ENCODE measurements at places on chromosomes 3 and 15.

DNA sequence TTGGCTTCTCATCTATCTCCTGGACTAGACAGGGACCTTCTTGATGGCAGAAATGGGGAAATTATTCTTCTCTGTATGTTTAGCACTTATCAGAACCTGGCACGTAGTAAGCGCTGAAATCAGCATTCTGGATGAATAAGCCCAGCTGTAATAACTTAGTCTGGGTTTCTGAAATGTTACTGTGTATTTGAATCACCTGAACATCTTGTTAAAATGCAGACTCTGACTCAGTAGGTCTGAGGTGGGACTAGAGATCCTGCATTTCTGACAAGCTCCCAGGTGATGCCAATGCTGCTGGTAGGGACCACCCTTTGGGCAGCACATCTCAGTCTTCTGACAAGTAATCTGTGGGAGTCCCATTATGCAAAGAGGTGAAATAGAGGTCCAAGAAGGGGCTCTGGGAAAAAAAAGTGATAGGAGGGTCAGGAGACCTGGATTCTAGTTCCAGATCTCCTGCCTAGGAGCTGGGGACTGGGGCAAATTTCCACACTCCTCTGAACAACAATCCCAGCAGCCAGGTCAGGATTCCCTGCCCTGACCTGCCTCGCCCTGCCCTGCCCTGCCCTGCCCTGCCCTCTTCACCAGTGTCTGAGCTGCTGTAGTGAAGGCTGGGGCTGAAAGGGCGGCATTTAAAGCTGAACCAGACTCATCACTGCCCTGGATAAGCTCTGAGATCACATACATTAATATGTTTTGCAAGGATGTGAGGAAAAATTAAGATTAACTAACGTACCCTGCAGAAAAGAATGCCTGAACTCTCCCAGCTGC lies 17.2 kb upstream of the SLC6A11 start:
- no peak for DNase-seq

DNA sequence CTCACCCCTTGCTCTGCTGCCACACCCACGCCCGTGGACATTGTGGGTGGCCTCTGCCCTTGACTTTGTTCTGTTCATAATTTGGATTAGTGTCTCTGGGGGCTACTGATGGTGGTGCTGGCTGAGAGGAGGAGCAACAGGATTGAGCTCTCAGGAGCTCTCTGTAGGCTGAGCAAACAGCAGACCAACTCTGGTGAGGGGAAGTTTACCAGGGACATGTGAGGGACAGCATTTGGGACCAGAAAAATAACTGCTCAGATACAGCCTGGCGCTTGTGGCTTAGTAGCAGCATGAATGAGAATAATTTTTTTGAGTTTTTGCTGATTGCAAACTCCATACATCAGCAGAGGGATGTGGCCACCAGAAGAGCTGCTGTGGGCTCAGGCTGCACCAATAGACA lies 14.8 kb downstream of the PPCDC start:
- DNase-seq, result no peak

DNA sequence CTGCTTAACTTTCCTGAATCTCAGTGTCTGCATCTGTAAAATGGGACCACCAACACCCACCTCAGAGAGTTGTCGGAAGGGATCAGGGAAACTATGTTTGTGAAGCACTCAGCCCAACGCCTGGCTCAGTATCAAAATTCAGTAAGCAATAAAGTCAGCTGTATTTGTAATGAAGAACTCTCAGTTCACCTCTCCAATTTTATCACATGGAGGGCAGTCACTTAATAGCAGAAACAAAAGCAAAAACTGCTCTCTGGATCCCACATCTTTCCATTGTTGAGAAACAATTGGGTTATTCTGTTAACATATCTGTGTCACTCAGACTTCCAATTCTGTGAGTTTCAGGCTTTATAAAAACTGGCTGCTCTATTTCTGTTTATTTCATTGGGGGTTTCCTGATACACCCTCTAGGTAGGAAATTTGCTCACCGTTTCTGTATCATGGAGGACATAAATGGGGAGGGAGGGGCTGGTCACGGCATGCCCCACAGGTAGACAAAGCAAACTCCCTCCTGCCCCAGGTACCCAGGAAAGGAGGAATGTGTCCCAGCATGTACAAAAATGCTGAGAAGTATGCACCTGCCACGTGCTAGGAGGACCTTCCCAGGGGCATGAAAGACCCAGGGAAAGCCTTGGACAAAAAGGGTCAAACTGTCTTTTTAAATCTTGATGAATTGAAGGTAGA lies 81.4 kb upstream of the LMOD3 start:
- DNase-seq, result no peak

GRCh38 chr3:29141918-29142275 lies 139.0 kb upstream of the RBMS3 start:
- no peak for DNase-seq

DNA sequence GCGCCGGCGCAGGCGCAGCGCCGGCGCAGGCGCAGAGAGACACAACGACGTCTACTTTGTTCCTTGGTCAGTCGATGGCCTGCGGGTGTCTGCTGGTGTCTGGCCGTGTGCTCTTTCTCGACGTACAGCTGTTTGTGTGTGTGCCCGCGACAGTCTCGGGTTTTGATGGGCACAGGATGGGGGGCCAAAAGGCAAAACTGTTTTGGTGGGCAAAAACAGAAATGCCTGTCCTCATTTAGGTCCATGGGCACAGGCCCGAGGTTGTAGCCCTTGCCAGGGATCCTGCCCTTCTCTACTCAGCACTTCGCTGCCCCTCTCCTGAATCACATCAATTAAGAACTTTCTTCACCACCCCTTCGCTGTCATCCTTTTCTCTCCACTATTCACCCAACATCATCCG lies 184.8 kb upstream of the CHL1 start:
- DNase-seq, result no peak

- DNase-seq, result no peak
Measured at GRCh38 chr3:131397889-131398288, 16.3 kb downstream of the NUDT16 start.

DNA sequence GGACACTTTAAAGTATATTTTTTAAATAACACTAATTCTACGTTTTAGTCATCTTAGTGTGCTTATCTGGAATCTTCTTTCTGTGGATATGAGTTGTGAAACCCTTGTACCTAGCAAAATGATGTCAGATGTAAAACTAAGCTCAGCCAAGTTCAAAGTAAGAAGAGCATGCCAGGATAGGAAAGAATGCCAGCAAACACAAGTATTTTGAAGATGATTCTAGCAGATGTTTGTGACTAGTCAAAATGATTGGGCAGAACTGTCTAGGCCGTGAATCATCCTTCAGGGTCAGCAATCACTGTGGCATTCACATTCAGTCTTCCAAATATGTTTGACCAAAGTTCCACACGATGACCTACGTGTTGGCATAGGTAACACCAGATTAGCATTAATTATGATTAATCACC lies 5.4 kb upstream of the PLOD2 start:
- no peak for DNase-seq

DNA sequence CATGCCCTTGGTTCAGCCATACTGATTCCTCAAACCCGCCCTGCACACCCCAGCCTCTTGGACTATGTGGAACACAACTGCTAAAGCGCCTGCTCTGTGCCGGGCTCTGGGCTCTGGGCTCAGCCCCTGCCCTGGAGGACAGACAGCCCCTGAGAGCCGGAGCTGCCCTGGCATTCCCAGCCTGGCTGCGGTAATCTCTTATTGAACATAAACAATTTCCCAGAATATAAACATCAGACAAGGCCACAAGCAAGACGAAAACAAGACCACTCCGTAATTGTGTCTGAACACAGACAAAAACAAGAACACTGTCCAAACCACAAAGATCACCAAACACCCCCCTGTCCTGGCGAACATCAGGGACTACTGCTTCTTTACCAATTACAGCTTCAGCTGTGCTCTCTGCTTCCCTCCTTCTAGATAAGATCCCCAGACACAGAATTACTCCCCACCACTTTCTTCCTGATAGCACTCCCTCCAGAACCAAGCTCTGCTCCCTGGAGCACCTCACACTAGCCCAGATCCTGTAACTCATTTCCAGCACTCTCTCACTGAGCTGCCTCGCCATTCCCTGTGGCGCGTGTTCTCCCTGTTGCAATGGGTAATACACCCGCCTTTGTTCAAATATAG lies 57.1 kb upstream of the TLE3 start:
- no peak for DNase-seq

DNA sequence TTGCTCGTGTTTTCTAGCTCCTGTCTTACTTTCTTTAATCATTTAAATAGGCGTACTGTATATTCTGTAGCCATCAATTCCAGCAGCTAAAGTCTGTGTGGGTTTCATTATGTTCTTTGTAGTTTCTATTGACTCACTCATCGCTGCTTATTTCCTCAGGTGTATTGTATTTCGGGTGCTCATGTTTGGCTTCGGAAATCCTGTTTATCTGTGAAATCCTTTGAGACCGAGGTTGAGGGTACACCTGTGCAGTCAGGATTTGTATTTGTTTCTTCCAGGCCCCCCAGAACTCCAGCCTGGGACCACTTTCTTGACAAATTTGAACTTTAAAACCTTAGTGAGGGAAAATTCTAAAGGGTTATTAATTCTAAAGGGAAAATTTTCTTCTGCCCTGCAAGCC lies 2.0 kb upstream of the PAK2 start:
- DNase-seq, result no peak

Measured in activated naive CD4-positive, alpha-beta T cell (primary cell).